8988T (cell line): ENCODE measurements at places on chromosomes 2 and 18.

DNA sequence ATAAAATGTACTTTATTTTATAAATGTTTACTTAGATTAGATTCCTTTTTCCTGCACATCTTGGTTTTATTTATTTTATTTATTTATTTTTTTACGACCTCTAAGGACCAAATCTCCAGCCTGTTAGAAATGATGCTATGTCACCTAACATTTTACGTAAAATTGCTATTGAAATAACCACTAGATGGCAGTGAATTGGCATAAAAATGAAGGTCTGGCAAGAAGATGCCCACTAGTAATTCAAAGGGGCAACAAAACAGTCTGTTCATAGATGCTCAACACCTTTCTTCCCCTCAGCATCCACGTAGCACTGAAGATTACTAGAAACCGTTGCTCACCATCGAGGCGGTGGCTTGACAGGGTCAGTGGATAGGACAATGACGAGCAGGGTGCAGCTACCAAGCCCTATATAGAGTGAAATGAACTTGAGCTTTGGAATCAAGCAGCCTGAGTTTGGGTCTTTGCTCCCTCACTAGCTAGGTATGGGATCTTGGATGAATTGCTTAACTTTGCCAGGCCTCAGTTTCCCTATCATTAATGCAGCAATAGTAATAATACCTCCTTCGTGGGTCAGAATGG, 128.7 kb upstream of the L3MBTL4 start:
- no peak for DNase-seq

- no peak for DNase-seq
These were observed 331.9 kb downstream of the NUP35 start for GRCh38 chr2:183456177-183456576.

DNA sequence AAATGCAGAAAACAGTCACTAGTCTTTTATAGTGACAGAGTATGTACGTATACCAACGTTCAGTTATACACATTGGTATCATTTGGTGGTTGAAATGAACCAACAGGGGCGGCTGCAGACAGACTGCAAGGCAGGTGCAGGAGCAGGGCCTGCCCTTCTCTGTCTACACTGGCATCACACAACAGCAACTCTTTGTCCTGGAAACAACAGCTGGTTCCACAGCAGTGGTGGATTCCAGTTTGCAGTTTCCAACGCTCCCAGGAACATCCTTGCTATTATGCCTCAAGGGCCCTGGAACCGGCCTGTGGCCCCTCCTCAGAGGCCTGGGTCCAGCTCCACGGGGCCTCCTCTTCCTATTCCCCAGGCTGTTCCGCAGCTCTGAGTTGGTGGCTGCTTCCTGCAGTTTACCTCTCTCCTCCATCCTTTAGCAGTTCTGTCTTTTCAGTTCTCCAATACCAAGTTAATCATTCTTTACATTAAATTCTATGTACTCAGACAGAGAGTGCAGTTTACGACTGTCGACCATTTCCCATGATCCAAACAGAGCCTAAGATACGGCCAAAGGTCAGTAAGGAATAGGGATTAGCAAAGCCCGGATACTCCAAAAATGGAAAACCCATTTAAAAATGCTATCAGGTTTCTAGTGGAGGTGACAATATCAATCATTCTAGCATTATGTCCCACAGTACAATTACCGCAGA, 87.8 kb downstream of the NOL10 start:
- no peak for DNase-seq

DNA sequence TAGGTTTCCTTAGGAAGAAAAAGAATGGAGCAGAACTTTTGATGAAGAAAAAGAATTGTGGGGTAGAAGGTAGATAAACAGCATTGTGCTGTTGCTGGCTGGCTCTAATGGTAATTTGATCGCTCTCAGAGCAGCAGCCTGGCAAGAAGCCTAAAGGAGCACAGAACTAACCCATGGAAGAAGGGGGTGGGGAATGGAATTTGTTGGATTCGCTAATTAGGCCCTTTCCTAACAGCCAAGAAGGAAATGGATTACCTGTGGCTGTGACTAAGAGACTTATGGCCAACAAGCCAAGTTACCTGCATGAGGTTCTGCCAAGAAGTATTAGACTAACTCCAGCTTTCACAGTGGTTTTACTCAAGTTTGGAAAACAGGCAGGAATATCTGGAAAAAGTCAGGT, 210.6 kb downstream of the IKZF2 start:
- no peak for DNase-seq

DNA sequence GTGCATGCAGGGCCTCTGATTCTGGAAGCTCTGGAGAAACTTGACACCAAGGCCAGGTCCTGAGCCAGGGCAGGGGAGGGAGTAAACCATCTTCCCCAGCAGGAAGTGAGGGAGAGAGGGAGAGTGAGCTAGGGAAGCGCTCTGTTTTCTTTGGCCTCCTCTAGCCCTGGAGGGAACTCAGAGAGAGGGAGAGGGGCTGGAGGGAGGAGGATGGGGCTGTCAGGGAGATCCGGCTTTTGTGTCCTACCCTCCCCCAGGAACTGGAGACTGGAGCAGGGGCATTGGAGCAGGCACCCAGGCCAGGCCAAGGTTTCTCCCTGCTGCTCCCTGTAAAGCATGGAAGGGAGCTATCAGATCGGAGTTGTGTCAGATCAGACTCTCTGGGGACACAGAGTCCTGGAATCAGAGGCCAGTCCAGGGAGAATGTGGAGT, 22.7 kb upstream of the PKDCC start:
- DNase-seq: no peak

GRCh38 chr18:63879709-63880108, 7.8 kb upstream of the SERPINB2 start:
- no peak for DNase-seq

GRCh38 chr2:149019768-149020167, 18.7 kb upstream of the LYPD6B start:
- no peak for DNase-seq

GRCh38 chr2:234164493-234165413, 114.3 kb downstream of the SPP2 start:
- no peak for DNase-seq

DNA sequence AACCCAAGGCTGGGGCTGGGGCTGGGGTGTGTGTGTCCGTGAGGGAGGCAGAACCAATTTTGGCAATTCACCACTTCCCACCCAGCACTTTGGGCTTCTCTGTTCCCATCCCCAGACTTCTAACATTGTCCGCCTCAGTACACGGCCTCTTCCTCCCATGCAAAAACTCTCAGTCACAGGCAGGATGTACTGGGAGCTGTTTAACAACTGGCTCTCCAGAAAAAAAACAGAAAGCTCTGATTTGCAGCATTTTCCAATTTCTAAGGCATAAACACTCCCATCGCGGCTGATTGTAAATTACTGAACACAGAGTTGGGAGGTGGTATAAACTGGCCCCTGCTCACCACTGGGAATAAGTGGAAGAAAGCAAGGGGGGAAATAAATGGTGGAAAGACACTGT, 73.1 kb upstream of the MAP4K3 start:
- no peak for DNase-seq

DNA sequence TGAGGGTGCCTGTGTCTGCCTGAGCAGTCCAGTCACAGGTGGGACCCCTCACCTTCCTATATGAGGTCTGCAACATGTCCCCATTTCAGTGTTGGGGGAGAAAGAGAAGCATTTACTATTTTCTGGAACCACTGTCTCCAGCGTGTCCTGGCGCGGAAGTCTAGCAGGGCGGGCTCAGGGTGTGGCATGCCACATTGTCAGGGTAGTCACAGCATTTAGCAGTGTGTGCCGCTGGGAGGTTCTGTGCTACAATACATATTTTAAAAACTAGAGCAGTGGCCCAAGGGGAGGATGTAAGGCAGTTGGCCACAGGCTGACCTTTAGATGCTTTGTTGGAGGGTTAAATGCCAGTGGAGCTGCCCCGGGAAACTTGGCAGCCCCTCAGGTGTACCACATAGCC, 12.5 kb downstream of the UBE2F start:
- DNase-seq: no peak

GRCh38 chr18:79458917-79459803, 63.4 kb downstream of the NFATC1 start:
- no peak for DNase-seq

GRCh38 chr2:229059331-229060033, 211.6 kb downstream of the PID1 start:
- no peak for DNase-seq

DNA sequence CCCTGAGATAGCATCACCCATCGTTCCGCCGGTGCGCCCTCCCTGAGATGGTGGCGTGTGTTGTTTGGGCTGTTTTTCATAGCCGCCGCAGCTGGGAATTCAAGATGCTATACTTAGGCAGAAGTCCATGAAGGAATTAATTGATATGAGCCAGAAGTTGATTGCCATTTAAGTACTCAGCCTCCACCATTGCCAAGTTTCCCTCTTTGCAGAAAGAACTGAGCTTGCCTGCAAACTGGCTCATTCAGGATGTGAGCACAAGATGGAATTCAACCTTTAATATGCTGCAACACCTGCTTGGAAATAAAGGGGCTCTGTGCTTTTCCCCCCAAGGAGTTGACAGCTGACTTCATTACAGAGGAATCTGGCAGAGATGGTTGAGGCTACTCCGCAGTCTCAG, 295.5 kb downstream of the ZNF521 start:
- DNase-seq: no peak

DNA sequence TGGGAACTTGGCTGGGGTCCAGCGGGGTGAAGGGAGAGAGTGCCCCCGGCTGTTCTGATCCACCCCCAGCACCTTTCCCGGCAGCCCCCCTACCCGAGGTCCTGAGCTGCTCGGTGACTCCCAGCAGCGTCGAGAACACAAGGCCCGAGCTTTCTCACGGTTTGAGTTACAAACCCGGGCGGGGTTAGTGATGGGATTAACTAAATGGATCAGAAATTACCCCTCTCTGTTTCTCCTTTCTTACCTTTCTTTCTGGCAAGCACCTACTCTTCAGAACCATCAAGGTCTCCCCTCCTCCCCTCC, 139.4 kb upstream of the GPC1 start:
- DNase-seq: no peak

GRCh38 chr18:49857708-49858107, 44.4 kb upstream of the ACAA2 start:
- peak; percentile 42 for DNase-seq

DNA sequence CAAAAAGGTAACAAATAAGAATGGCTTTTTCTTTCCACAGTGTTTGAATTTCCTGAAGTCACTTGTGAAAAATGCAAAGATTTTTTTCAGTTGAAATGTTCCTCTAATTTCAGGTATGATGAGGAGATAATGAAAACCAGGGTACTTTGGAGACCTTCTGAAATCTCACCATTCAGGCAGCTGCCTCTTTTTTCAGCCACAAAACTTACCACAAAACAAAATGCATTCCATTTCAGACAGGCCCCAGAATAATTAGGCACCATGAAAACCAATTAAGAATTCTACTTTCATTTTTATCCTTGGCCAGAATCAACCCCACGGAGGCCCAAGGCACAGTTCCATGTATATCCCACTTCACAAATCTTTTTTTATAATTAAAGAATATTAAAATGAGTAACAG, 880.3 kb upstream of the ACVR2A start:
- DNase-seq: no peak

GRCh38 chr2:221500501-221501209, 71.4 kb downstream of the EPHA4 start:
- DNase-seq: no peak

DNA sequence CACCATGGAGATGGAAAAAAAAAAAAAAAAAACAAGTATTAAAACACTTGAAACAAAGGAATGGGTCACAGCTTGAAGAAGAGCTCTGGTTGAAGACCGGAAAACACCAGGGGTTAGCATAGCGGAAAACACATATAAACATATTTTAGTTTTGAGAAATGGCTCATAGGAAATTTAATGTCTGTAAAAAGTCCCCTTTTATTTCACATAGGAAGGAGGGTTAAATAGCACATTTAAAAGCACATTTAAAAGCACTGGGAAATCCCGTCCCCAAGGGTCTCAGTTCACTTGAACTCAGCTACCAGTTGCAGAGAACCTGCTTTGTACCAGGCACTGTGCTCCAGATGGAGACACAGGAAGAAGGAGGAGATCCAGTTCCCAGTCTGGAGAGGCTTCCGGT, 65.5 kb downstream of the KCNE4 start:
- no peak for DNase-seq

GRCh38 chr2:81299841-81300240, 995.3 kb upstream of the LRRTM1 start:
- DNase-seq: no peak

- DNase-seq: no peak
These were observed 134.7 kb upstream of the MGAT5 start for GRCh38 chr2:134119117-134119712.

GRCh38 chr18:69763821-69764220, 183.9 kb downstream of the CD226 start:
- DNase-seq: no peak

GRCh38 chr18:69935319-69936190, 12.1 kb downstream of the CD226 start:
- DNase-seq: no peak

- no peak for DNase-seq
These were observed 42.1 kb downstream of the TGIF1 start for GRCh38 chr18:3491981-3492555.

DNA sequence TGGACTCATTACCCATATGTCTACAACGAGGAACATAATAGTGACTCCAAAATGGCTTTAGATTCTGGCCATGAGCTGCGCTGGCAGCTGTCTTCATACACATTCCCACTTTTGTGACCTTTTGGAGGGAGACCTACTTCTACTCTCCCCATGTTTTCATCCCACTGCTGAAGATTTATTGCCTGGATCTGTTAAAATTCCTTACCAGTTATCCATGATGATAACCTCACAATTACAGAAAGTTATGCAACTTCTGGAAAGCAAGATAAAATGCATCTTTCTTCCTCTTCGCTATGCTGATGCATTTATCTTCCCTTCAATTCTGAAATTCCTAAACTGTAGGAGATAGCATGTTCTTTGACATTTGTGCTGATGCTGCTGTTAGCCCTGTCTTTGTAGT, 855.3 kb downstream of the SLC4A3 start:
- DNase-seq: no peak

DNA sequence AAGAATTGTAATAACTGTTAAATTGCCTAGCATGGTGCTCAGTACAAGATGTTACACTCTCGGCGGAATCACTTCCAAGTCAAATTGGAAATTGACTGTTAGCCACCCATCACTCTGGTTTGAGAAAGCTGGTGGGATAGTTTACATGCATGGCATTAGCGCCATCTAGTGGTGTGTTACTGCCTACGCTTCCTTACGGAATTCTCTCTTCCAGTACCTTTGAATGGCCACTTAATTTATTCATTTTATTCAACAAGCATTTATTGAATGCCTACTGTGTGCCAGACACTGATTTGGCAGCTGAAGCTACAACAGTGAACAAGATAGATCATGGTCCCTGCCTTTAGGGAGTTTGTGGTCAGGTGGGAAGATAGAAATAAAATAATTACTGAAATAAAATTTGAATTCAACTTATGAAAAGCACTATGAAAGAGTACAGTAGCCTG, 171.2 kb downstream of the TMEM247 start:
- DNase-seq: no peak

GRCh38 chr18:36299015-36299414, 1.5 kb downstream of the FHOD3 start:
- DNase-seq: no peak

DNA sequence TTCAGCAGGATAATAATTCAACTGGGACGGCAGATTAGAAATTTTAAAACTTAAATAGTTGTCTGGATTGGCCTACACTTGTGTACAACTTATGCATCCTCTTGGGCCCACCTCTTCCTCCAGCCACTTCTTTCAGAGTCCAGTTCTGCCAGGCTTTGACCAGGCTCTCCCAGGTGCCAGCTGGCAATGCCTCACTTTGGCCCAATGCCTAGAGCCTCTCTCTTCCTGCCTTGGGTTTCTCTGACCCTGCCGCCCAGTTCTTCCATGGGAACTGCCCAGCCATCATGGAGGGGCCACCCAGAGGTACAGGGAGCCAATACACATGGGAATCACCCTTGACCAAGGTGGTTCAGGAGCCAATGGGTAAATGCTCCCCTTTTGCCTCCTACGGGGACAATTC, 135.5 kb downstream of the IRS1 start:
- DNase-seq: no peak
